GM23248 (cell line): ENCODE measurements at places on chromosomes 13 and 19. TPM values are rescaled to one million over a fixed set of nuclear protein-coding genes. Genes with fewer than 3 reads are reported as not detected.

Gene CD22
- polyA plus RNA-seq = 0.16 and 0.28 TPM in 2 replicates

Gene ZFP14
- 1.2 and 1.5 TPM in 2 replicates for polyA plus RNA-seq

Gene C19orf33
- not detected in 2 replicates for polyA plus RNA-seq

Gene FGF21
- polyA plus RNA-seq = not detected in 2 replicates

Gene TNNT1
- polyA plus RNA-seq = 1.3 and 1.8 TPM in 2 replicates

Gene C19orf47
- 10.9 and 11.2 TPM in 2 replicates for polyA plus RNA-seq

Gene FAAP24
- 3.1 and 5.8 TPM in 2 replicates for polyA plus RNA-seq

Gene C19orf18
- 0.79 and 1.0 TPM in 2 replicates for polyA plus RNA-seq

Gene LCP1
- polyA plus RNA-seq = 0.64 and 1.3 TPM in 2 replicates

Gene CGB1
- 1.3 TPM in 1 of 2 replicates, not detected in the other for polyA plus RNA-seq

Gene BEST2
- not detected in 2 replicates for polyA plus RNA-seq

Gene PPP1R12C
- polyA plus RNA-seq = 16.4 and 17.3 TPM in 2 replicates

Gene TMPRSS9
- polyA plus RNA-seq = 0.28 TPM in 1 of 2 replicates, not detected in the other

Gene PINLYP
- 1.3 and 2.5 TPM in 2 replicates for polyA plus RNA-seq

Gene TECR
- 129 and 132 TPM in 2 replicates for polyA plus RNA-seq

Gene RFPL4A
- polyA plus RNA-seq = not detected in 2 replicates

Gene DACH1
- not detected in 2 replicates for polyA plus RNA-seq

Gene ERF
- polyA plus RNA-seq = 21.2 and 24.7 TPM in 2 replicates

Gene VMAC
- 1.8 and 2.1 TPM in 2 replicates for polyA plus RNA-seq

Gene CAPN12
- 0.21 and 0.30 TPM in 2 replicates for polyA plus RNA-seq

Gene IGFL1
- not detected in 2 replicates for polyA plus RNA-seq

Gene TLE2
- polyA plus RNA-seq = 2.9 and 3.6 TPM in 2 replicates

Gene ETFB
- polyA plus RNA-seq = 141 and 146 TPM in 2 replicates

Gene ZSCAN4
- polyA plus RNA-seq = not detected in 2 replicates

Gene ZNF681
- polyA plus RNA-seq = 0.38 and 1.1 TPM in 2 replicates

Gene ZIC5
- polyA plus RNA-seq = not detected in 2 replicates

Gene COX6B2
- not detected in 2 replicates for polyA plus RNA-seq

Gene KASH5
- not detected in 2 replicates for polyA plus RNA-seq

Gene PDE4C
- 0.40 and 1.0 TPM in 2 replicates for polyA plus RNA-seq
